ENCODE measurements at places on chromosomes 13 and 19. TPM values are rescaled to one million over a fixed set of nuclear protein-coding genes. Genes with fewer than 3 reads are reported as not detected.
A peak's percentile ranks its signal among the peaks of the same experiment; 100 is the strongest.

DNA sequence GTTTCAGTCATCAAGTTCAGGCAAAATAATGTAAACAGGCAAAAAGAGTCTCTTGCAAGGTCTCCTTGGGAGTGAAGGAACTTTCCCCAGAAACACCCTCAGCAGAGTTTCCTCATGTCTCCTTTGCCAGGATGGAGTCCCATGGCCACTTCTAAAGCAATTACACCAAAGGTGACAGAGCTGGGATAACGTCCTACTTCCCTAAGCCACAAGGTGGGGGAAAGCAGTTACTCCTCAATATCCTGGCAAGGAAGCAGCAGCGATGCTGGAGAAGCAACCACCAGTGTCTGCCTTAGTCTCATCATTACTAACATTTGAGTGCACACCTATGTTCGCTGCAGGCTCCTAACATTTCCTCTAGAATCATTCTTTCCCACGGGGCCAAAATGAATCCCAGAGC, 88.6 kb downstream of the UBL3 start:
- no peak for DNase-seq
- no peaks in the 10 kb centered on the region for H3K27me3 ChIP-seq
- H3K4me1 ChIP-seq, result no peaks in the 10 kb centered on the region
- no peak overlapping the region for H3K27ac ChIP-seq

DNA sequence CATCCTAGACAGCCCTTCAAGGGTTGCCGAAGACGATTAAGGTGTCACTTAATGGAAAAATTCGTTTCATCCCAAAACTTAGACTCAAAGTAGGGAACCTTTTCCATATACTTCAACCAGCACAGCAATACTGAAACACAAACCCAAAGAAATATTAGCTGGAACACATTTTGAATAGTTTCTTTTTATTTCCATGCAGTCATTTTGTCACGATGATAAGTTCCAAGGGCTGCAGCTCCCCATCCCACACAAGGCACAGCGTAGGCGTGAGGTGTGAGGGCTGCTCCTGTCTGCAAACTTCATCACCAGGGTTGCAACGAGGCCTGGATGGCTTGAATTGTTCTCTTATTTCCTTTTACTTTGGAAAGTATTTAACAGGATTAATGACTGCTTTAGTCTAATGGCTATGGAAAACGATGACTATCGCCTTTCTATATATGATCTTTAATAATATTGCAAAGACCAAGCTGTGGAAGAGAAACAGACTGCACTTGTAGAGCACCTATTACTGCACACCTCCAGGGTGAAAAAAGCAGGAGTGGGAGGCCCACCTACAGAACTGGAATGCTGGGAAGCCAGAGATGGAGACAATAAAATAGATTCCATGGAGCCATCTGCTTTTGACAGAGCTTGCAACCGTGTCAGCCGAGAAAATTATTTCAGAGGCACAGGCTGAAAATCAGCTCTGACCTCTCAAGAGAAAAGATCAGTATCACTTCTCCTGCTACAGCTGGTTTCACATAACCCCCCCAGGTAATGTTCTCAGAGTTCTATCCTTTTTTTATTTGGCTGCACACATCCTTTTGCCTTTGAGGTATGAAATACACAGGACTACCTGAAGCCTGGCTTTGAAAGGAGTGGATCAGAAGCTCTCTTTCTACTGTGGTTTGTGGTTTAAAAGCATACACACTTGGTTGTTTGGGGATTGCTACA, 274.5 kb upstream of the NBEA start:
- no peak overlapping the region for H3K27ac ChIP-seq
- no peaks in the 10 kb centered on the region for H3K27me3 ChIP-seq
- no peak for DNase-seq
- no peaks in the 10 kb centered on the region for H3K4me1 ChIP-seq
- H3K36me3 ChIP-seq, result no peaks in the 10 kb centered on the region
- H3K4me3 ChIP-seq, result no peak overlapping the region

GRCh38 chr19:47663911-47664771, 49.1 kb upstream of the EHD2 start:
- no peaks in the 10 kb centered on the region for H3K27me3 ChIP-seq
- no peak overlapping the region for H3K4me3 ChIP-seq
- H3K4me1 ChIP-seq, result no peaks in the 10 kb centered on the region
- H3K36me3 ChIP-seq, result peaks cover 20% of the 10 kb centered on the region
- DNase-seq, result no peak
- H3K27ac ChIP-seq, result no peak overlapping the region

Gene OVOL3
- total RNA-seq, result not detected

DNA sequence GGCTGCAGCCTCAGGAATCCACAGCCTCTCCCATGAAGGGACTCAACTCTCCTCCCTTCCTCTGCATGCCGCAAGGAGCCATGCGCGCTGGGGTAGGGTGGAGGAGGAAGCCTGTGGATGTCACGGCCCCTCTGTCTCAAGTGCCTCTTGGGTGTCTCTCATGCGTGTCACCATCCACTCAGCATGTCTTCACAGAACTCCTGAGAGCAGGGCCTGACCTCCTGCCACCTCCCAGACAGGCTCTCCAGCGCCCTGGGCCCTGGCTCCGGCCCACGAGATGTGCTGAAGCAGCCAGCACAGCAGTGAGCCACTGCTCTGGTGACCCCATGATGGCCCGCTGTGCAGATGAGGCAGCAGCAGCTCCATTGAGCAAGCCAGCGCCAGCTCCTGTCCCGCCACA, 25.9 kb upstream of the SPACA7 start:
- H3K4me1 ChIP-seq, result no peaks in the 10 kb centered on the region
- H3K27ac ChIP-seq, result no peak overlapping the region
- no peak overlapping the region for H3K4me3 ChIP-seq
- H3K36me3 ChIP-seq, result no peaks in the 10 kb centered on the region
- no peak for DNase-seq
- H3K27me3 ChIP-seq, result peaks cover 29% of the 10 kb centered on the region

DNA sequence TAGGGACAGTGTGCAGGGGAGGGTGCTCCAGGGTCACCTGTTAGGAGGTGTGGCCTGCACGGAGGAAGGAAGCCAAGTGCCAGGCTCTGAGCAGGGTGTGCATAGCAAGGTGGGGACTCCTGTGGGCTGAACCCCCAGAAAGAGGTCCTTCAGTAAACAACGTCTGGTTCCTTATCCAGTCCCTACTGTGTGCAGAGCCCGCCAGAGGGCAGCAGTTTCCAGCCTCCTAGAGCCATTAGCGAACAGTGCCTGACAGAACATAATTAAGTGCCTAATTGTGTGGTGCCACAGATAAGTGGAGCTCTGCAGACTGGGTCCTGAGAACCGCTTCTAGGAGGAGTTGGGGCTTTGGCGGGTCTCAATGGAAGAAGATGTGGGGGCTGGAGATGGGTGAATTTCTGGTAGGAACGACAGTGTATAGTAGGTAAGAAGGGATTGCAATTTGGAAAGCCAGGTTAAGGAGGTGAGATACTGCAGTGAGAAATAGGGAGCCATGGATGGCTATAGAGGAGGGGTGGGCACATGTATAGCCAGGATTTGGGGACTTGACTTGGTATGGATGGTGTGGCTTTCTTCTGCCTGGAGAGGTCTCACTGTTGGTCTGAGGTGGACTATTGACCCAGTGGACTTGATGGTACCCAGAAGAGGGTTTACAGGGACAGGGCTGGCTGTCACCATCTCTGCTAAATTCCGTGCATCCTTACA, 323.1 kb downstream of the ZNF536 start:
- H3K27me3 ChIP-seq, result peaks cover 27% of the 10 kb centered on the region
- no peak overlapping the region for H3K27ac ChIP-seq
- H3K36me3 ChIP-seq, result no peaks in the 10 kb centered on the region
- no peak overlapping the region for H3K4me3 ChIP-seq
- H3K4me1 ChIP-seq, result no peaks in the 10 kb centered on the region
- DNase-seq, result no peak

DNA sequence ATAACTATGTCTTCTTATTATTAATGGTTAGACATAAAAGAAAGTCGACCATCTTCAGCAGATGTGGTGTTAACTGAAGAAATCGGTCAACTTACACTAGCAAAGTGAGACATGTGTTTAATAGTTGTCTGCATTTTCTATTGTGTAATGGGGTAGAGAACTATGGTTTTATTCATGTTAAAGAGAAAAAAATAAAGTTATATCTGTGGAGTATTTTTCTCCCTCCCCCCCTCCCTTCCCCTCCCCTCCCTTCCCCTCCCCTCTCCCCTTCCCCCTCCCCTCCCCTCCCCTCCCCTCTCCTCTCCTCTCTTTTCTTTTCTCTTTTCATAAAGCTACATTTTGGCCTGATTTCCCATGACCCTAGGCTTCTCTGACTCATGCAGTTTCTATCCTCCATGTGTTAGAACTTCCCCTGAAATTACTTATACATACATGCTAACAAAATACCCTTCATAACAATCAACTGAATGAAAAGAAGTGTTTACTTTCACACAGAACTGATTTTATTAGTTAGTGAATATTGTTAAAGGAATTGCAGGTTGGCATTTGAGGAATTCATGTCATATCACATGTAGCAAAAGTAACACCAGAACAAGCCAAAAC, 1431.0 kb upstream of the ATXN8OS start:
- no peaks in the 10 kb centered on the region for H3K4me1 ChIP-seq
- DNase-seq, result no peak
- H3K4me3 ChIP-seq, result no peak overlapping the region

- no peaks in the 10 kb centered on the region for H3K4me1 ChIP-seq
- no peak overlapping the region for H3K27ac ChIP-seq
- H3K27me3 ChIP-seq, result no peaks in the 10 kb centered on the region
- no peak overlapping the region for H3K4me3 ChIP-seq
- no peak for DNase-seq
Measured at GRCh38 chr13:47845981-47846380, 155.1 kb downstream of the SUCLA2 start.

Gene KIR2DL3
- not detected for total RNA-seq

Gene ZNF256
- 7.5 TPM for total RNA-seq

DNA sequence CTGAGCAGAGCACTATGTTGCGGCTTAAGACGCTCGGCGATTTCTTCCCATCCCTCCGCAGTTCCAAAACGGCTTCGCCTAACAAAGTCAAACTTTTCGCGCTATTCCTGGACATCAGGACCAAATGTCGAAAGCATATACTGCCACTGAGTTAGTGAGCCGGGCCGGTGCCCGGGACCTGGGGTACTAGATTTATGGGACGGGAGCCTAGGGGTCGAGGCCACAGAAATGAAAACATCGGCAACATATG, 699 bp downstream of the RCBTB2 start:
- H3K36me3 ChIP-seq, result no peaks in the 10 kb centered on the region
- H3K4me1 ChIP-seq, result peaks cover 7% of the 10 kb centered on the region
- peak overlapping the region; percentile 56 for H3K4me3 ChIP-seq
- DNase-seq, result no peak
- peak overlapping the region; percentile 97 for H3K27ac ChIP-seq

Gene IFNL1
- total RNA-seq, result not detected

GRCh38 chr19:4723595-4724514, at the start of gene DPP9:
TSS of gene DPP9 (minus strand) at chr19:4723842. CDS start at chr19:4719906, 3,936 bp downstream.
- H3K27me3 ChIP-seq, result no peaks in the 10 kb centered on the region
- H3K4me1 ChIP-seq, result peaks cover 12% of the 10 kb centered on the region
- H3K36me3 ChIP-seq, result peaks cover 20% of the 10 kb centered on the region
- peak within 1 kb of the TSS; percentile 97 for H3K4me3 ChIP-seq
- H3K27ac ChIP-seq, result peak within 1 kb of the TSS; percentile 88
- DNase-seq, result peak; percentile 100

Gene AMER2
- total RNA-seq, result under 0.01 TPM

Gene TNNT1
- 4.3 TPM for total RNA-seq

Gene CYP2A7
- not detected for total RNA-seq

Gene SSC5D
- 0.80 TPM for total RNA-seq

Gene ATP12A
- 0.28 TPM for total RNA-seq

DNA sequence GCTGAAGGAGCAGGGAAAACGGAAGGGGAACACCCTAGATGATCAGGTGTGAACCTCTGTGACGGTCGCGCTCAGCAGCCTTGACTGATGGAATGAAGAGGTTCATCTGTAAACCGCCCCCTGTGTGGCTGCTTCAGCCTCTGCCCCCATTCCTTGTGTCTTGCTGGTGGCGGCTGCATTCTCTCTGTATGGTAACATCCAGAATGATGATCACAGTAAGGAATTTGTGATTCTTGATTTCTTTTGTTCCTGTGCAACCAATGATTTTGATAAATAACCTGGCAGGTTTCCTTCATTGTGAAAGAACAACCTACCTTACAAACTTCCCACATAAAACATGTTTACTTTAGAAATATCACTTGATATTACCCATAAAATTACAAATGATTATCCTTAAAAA, 118.7 kb upstream of the MCF2L start:
- no peak overlapping the region for H3K27ac ChIP-seq
- H3K4me1 ChIP-seq, result no peaks in the 10 kb centered on the region
- no peak overlapping the region for H3K4me3 ChIP-seq
- DNase-seq, result no peak
- no peaks in the 10 kb centered on the region for H3K27me3 ChIP-seq

GRCh38 chr13:39091586-39091985, 53.3 kb downstream of the NHLRC3 start:
- DNase-seq, result no peak
- H3K27me3 ChIP-seq, result no peaks in the 10 kb centered on the region
- H3K27ac ChIP-seq, result no peak overlapping the region
- no peaks in the 10 kb centered on the region for H3K36me3 ChIP-seq
- H3K4me3 ChIP-seq, result no peak overlapping the region

Gene OR7D2
- total RNA-seq, result under 0.01 TPM

GRCh38 chr19:36115453-36116343, at the start of gene TBCB:
TSS of gene TBCB (plus strand) at chr19:36115468. CDS start at chr19:36115561, 93 bp downstream.
- H3K27ac ChIP-seq, result peak within 1 kb of the TSS; percentile 95
- peak within 1 kb of the TSS; percentile 84 for H3K4me3 ChIP-seq
- peak; percentile 28 for DNase-seq
- peaks cover 20% of the 10 kb centered on the region for H3K36me3 ChIP-seq
- peaks cover 20% of the 10 kb centered on the region for H3K4me1 ChIP-seq

Gene CGB1
- not detected for total RNA-seq

- H3K36me3 ChIP-seq, result no peaks in the 10 kb centered on the region
- no peak overlapping the region for H3K4me3 ChIP-seq
- no peaks in the 10 kb centered on the region for H3K4me1 ChIP-seq
Measured at GRCh38 chr13:90415902-90416301, 931.6 kb upstream of the MIR17HG start.

DNA sequence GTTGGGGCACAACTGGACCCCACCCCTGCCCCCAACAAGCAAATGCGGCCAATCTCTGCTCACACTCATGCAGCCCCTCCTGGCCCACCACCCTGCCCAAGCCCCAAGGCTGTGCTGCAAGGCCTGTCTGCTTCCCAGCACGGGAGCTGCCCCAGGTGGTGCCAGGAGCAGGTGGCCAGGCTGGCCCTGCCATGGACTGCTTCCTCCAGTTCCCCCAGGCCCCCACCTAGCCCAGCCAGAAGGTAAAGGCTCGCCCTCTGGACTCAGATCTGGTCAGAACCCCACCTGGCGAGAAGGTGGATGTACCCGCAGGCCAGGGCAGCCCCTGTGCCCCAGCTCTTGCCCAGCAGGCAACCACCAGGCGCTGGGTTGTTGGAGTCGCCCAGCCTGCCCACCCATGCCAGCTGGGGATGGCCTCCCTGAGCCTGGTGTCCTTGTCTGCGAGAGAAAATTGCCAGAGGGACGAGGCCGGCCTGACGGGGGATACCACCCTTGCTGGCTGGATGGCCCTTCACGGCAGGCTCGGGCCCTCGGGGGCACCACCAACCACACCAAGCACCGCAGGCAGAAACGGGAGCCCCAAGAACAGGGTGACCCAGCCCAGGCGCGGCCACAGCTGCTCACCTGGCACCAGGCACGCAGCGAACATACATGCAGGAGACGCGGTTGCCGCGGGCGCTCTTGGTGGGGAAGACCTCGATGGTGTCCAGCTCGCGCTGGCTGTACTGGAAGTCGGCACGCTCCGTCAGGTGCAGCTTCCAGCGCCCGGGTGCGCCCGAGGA, 4.5 kb downstream of the ABHD17A start:
- H3K27ac ChIP-seq, result no peak overlapping the region
- H3K4me3 ChIP-seq, result no peak overlapping the region
- no peak for DNase-seq
- peaks cover 13% of the 10 kb centered on the region for H3K36me3 ChIP-seq
